ENCODE measurements at places on chromosomes 2 and 18.

GRCh38 chr2:170248574-170249393, 70.8 kb downstream of the MYO3B start:
- no peaks in the 10 kb centered on the region for H3K27me3 ChIP-seq
- H3K27ac ChIP-seq, result no peak overlapping the region
- DNase-seq, result no peak
- no peaks in the 10 kb centered on the region for H3K4me1 ChIP-seq
- H3K36me3 ChIP-seq, result no peaks in the 10 kb centered on the region
- no peak overlapping the region for H3K4me3 ChIP-seq

DNA sequence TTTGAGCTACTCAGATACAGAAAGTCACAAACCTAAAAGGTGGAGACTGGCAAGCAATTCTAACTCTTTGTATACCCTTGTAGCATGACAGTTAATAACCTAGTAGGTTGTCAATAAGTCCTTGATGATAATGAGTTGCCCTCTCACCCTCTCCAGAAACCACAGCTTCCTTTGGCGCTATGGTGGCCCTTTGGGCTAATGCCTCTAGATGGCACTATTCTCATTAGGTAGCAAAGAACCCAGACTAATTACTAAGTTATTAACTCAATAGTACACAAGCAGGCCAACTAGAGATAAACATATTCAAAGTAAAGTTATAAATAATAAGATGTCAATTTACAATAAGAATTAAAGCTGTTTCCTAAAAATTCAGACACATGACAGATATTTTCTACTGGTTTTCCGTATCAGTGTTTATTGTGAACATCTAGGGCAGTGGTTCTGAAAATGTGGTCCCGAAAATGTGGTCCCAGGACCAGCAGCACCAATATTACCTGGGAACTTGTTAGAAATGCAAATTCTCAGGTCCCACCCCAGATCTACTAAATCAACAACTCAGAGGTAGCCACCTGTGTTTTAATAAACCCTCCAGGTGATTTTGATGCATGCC, 41.1 kb downstream of the LDAH start:
- peaks cover 21% of the 10 kb centered on the region for H3K4me1 ChIP-seq
- H3K27me3 ChIP-seq, result no peaks in the 10 kb centered on the region
- DNase-seq, result no peak
- no peak overlapping the region for H3K27ac ChIP-seq

- H3K4me1 ChIP-seq, result peaks cover 8% of the 10 kb centered on the region
- H3K27ac ChIP-seq, result no peak overlapping the region
- DNase-seq, result no peak
- H3K4me3 ChIP-seq, result no peak overlapping the region
Measured at GRCh38 chr2:190891372-190891771, 10.8 kb downstream of the GLS start.

GRCh38 chr2:137826373-137827372, 137.6 kb upstream of the HNMT start:
- no peak overlapping the region for H3K27ac ChIP-seq
- no peaks in the 10 kb centered on the region for H3K4me1 ChIP-seq
- H3K4me3 ChIP-seq, result no peak overlapping the region
- no peak for DNase-seq

- no peaks in the 10 kb centered on the region for H3K36me3 ChIP-seq
- DNase-seq, result no peak
- no peak overlapping the region for H3K4me3 ChIP-seq
- peaks cover 41% of the 10 kb centered on the region for H3K4me1 ChIP-seq
- H3K27me3 ChIP-seq, result no peaks in the 10 kb centered on the region
- H3K27ac ChIP-seq, result peak overlapping the region; percentile 77
Measured at GRCh38 chr2:31302940-31303563, 69.1 kb downstream of the EHD3 start.

DNA sequence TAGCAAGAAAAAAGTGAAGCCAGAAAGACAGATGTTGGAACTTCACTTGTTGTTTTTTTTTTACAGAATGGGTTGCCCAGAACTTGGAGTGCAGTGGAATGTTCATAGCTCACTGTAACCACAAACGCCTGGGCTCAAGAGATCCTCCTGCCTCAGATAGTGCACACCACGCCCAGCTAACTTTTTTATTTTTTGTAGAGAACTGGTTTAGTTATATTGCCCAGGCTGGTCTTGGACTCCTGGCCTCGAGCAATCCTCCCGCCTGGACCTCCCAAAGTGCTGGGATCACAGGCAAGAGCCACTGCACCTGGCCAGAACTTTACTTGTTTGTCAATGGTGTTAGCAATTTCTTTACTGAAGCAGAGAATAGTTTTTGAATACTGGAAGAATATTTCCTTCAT, 11.9 kb upstream of the ASPRV1 start:
- no peak overlapping the region for H3K4me3 ChIP-seq
- H3K27me3 ChIP-seq, result no peaks in the 10 kb centered on the region
- H3K36me3 ChIP-seq, result no peaks in the 10 kb centered on the region
- no peak overlapping the region for H3K27ac ChIP-seq
- no peaks in the 10 kb centered on the region for H3K4me1 ChIP-seq

GRCh38 chr2:10921525-10921924, 9.8 kb downstream of the KCNF1 start:
- H3K4me1 ChIP-seq, result no peaks in the 10 kb centered on the region
- no peak overlapping the region for H3K4me3 ChIP-seq
- H3K36me3 ChIP-seq, result no peaks in the 10 kb centered on the region
- DNase-seq, result no peak

DNA sequence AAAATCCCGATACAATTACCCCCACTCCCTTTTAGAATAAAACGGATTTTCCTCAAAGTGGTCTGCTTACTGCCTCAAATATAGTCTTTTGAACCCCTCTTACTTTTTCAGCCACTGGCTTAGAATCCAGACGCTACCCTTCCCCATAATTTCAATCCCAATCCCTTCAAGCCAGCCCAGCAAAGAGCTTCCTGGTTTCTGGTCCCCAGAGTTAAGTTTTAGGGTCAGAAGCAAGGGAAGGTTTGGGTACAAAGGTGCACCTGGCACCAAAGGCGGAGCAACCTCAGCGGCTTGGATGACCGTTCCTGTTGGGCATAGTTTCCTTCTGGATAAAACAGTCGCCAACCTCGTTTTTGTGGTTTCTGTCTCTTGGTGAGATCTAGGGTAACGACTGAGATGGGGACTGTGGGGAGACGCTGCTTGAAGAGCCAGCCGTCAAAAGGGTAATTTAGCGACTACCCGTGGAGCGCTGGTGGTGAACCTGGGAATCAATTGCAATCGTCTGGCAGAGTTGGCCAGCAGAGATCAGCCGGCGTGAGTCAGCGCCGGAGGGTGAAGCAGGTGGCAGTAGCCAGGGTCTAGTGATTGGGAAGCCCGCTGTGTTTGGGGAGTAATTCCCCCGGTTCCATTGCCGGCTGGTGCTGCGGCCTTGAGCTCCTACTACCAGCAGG, 1.6 kb downstream of the FEV start:
- H3K27ac ChIP-seq, result no peak overlapping the region
- DNase-seq, result no peak
- H3K36me3 ChIP-seq, result no peaks in the 10 kb centered on the region
- no peak overlapping the region for H3K4me3 ChIP-seq
- H3K4me1 ChIP-seq, result peaks cover 35% of the 10 kb centered on the region

GRCh38 chr2:233228376-233228775, 23.1 kb upstream of the ATG16L1 start:
- H3K27ac ChIP-seq, result no peak overlapping the region
- H3K4me1 ChIP-seq, result no peaks in the 10 kb centered on the region
- no peaks in the 10 kb centered on the region for H3K36me3 ChIP-seq
- DNase-seq, result no peak
- H3K4me3 ChIP-seq, result no peak overlapping the region

DNA sequence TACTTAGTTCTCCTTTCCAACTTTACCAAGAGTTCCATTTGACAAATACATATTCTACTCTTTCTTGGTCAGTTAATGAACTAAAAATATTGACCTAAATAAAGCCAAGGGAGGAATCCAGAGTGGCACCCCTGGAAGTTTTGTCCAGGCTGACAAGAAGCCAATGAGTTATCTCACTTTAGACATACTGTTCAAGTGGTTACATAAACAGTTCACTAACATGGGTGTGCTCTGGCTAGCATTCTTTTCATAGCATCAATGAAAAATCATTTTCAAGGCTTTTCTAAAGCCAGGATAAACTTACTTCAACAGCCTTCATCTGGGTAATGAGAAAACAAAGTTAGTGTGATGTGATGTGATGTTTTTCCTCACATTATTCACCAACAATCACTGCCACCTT, 649.4 kb downstream of the TDRD15 start:
- no peaks in the 10 kb centered on the region for H3K27me3 ChIP-seq
- no peak for DNase-seq
- H3K27ac ChIP-seq, result no peak overlapping the region
- no peaks in the 10 kb centered on the region for H3K4me1 ChIP-seq
- no peak overlapping the region for H3K4me3 ChIP-seq
- no peaks in the 10 kb centered on the region for H3K36me3 ChIP-seq

DNA sequence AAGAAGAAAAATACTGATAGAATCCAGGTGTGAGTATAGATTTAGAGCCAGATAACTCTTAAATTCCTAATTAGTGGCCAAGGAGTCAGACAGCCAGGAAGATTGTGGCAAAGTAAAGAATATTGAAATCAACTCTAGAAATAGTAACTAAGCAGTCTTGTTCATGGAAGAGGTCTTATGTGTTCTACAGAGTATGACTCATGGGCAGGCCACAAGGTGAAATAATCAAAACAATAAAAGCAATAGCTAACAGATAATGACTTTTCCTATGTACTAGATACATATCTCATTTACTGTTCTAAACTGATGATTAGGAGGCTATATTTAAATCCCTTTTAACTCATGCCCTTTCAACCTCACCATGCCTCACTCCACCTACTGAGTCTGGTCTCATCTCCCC, 227.4 kb upstream of the COL3A1 start:
- DNase-seq, result no peak
- H3K4me1 ChIP-seq, result no peaks in the 10 kb centered on the region
- H3K36me3 ChIP-seq, result no peaks in the 10 kb centered on the region
- H3K4me3 ChIP-seq, result no peak overlapping the region

DNA sequence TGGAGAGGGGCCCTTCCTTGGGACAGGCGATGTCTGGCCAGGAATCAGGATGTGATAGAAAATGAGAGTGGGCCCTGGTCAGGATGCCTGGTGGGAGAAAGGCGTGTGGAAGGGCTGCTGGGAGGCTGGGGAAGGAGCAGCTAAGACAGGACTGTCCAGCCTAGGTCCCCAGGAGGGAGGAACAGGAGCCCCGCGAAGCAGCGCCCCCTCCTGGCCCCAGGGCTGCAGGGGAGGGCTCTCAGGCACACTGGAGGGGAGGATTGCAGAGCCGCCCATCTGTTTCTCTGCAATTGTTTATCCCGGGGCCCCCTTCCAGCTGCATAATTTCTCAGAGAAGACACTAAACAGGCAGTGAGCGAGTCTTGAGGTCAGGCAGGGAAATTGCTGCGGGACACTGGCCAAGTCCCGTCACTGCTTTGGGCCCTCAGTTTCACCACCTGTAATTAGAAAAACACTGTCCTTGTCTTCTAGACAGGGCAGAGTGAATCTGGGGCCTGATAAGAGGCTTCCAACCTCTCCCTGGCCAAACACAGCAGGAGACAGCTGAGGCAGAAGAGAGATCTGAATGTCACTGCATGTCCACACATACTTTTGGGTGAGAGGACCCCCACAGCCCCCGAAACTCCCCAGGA, 3.9 kb upstream of the NPPC start:
- H3K4me1 ChIP-seq, result peaks cover 15% of the 10 kb centered on the region
- DNase-seq, result no peak
- no peak overlapping the region for H3K4me3 ChIP-seq

GRCh38 chr2:74552914-74553811, 579 bp downstream of the LOXL3 start:
- peak overlapping the region; percentile 70 for H3K4me3 ChIP-seq
- peaks cover 54% of the 10 kb centered on the region for H3K4me1 ChIP-seq
- DNase-seq, result no peak
- H3K36me3 ChIP-seq, result peaks cover 8% of the 10 kb centered on the region

DNA sequence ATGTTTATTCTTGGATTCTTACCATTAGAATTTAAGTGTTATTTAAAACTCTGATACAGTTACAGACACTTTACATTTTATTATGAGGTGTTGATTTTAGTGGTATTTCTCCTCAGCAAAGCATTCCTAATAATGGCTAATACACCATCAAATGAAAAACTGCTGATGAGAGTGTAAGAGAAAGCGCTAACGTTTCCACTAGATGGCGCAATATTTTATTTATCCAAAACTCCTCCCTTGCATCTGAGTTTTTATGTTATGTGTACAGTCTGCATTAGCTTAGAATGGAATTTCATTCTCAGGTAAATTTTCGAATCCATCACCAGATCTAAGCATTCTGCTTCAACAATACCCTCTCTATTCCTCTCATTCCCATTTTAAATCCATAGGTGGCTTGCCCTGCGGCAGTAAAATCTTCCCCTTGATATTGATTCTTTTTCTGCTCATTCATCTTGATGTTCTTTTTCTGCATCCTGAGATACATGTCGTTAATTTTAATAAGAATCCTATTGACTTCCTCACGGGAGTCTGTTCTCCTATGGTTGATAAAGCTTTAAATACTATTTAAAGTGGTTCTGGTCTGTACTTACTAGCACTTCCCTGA, 53.9 kb downstream of the PRKRA start:
- no peaks in the 10 kb centered on the region for H3K36me3 ChIP-seq
- H3K27me3 ChIP-seq, result no peaks in the 10 kb centered on the region
- no peaks in the 10 kb centered on the region for H3K4me1 ChIP-seq
- DNase-seq, result no peak
- H3K27ac ChIP-seq, result no peak overlapping the region

- H3K27ac ChIP-seq, result no peak overlapping the region
- H3K36me3 ChIP-seq, result no peaks in the 10 kb centered on the region
- no peaks in the 10 kb centered on the region for H3K27me3 ChIP-seq
- H3K4me3 ChIP-seq, result no peak overlapping the region
- no peak for DNase-seq
- H3K4me1 ChIP-seq, result no peaks in the 10 kb centered on the region
Measured at GRCh38 chr2:50438259-50438658, 593.7 kb downstream of the NRXN1 start.

DNA sequence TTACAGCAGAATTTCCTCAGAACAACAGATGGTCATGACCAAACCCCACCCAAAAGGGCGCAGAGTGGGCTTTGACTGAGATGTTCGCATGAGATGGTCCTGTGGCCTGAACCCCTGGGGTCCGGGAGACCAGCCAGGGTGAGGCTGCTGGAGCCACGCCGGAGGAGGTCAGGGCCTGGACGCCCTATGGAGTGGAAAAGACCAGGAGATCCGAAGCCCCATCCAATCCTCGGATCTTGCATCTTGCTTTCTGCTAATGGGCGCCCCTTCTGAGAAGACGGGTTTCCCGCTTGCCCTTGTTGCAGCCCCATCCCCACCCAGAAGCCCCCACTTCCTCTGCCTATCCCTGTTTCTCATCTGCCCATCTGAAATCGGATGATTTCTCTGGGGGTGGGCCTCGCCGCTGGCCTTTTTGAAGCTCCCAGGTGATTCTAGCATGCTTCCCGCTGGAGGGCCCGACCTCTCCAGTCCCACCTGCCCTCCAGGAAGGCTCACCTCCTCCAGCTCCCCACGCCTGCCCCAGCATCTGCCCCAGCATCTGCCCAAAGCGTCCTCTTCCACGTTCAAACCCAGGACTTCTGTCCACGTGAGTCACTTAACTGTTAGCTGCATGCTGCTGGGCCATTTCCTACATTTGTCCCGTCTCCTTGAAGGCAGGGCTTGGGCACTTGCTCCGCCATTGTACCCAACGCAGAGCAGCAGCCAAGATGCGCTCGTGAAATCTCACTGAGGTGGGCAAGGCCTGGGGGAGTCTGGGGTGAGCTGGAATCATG, 4.3 kb upstream of the CNDP1 start:
- H3K4me3 ChIP-seq, result no peak overlapping the region
- no peak for DNase-seq
- H3K27me3 ChIP-seq, result no peaks in the 10 kb centered on the region

- peak overlapping the region; percentile 82 for H3K27ac ChIP-seq
- H3K27me3 ChIP-seq, result no peaks in the 10 kb centered on the region
- no peak overlapping the region for H3K4me3 ChIP-seq
- no peak for DNase-seq
- peaks cover 62% of the 10 kb centered on the region for H3K4me1 ChIP-seq
Measured at GRCh38 chr18:23228102-23229061, 93.1 kb downstream of the CABLES1 start.

Measured in esophagus squamous epithelium (tissue), 5 donors.